EL (cell line): ENCODE measurements at places on chromosomes 4 and X.
A peak's percentile ranks its signal among the peaks of the same experiment; 100 is the strongest.

DNA sequence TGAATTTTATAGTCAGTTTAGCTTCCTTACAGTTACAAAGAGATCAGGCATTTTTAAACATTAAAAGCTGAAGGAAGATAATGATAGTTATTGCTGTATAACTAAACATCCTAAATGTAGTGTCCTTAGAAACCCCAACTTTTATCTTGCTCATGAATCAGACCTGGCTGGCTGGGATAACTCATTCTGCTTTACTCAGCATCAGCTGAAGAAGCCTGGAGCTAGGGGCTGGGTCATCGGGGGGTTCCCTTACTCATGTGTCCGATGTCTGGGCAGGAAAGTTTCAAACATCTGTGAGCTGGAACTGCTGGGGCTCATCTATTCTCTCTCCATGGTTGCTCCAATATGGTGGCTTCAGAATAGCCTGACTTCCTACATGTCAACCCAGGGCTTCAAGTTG lies 113.9 kb downstream of the MTNR1A start:
- DNase-seq: no peak

DNA sequence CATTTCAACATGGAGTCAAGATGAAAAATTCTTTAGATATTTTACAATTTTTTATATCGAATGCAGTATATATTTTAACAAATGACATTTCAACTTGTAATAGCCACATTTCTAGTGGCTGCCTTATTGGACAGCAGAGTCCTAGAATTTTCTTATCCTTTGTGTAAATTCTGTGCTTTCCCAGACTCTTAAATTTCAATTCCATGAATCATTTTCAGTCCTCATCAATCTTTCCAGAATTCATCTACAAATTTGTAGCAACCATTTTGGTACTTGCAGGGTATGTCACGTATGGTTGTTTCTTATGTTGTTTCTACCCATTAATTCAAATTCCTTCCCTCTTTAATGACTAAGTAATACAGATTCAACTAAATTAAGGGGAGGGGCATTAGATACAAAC lies 2.7 kb downstream of the PAICS start:
- DNase-seq: peak; percentile 24

- peak; percentile 83 for DNase-seq
Observed at GRCh38 chr4:52051615-52052474, 741 bp downstream of the SPATA18 start.

- DNase-seq: no peak
Observed at GRCh38 chrX:26927419-26927818, 535.7 kb downstream of the PPP4R3C start.
